ENCODE measurements at places on chromosomes 6 and 20.

DNA sequence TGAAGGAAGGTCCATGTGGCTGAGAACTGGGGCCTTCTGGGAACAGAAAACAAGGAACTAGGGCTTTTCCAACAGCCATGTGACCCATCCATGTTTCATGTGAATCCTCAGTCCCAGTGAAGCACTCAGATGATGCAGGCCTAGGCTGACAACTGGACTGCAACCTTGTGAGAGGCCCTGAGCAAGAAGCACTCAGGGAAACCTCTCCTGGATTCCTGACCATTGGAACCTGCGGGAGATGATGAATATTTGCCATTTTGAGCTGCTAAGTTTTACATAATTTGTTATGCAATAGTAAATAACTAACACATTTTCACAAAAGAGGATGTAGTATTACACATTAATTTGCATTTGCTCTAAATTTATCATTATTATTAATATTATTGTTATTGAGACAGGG, 38.4 kb upstream of the HLA-G start:
- no peak for DNase-seq

DNA sequence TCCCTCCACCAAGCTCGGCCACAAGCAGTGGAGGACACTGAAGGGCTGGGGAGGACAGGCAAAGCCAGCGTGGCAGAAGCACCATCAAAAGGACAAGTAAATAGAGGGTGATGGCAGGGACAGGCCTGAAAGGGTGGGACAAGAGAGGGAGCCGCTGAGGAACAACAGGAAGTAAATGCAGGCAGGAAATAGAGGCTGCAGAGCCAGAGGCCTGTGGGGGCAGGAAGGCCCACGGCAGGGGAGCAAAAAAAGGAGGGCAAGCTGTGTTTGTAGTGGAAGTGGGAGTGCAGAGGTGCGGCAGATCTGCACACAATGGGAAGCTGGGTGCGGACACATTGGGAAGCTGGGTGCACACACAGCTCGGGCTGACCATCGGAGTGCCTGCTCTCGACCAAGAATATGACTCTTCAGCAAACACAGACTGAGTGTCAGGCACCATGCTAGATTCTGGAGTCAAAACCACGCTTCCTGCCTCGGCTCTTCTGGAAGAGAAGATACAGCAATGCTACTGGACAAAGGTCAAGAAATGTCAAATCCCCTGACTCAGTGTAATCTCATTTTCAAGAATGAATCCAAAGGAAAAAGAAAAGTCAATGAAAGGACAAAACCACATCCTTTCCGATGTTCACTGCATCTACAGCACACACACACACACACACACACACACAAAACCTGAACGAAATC, 40.4 kb upstream of the RAB22A start:
- peak; percentile 21 for DNase-seq

GRCh38 chr6:6057442-6058053, 50.8 kb upstream of the NRN1 start:
- DNase-seq = peak; percentile 55

GRCh38 chr20:8306937-8307336, 174.9 kb downstream of the PLCB1 start:
- DNase-seq = no peak

DNA sequence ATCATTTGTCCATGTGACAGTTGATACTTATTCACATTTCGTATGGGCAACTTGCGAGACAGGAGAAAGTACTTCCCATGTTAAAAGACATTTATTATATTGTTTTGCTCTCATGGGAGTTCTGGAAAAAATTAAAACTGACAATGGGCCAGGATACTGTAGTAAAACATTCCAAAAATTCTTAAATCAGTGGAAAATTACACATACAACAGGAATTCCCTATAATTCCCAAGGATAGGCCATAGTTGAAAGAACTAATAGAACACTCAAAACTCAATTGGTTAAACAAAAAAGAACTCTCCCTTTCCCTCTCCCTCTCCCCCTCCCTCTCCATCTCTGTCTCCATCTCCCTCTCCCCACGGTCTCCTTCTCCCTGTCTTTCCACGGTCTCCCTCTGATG, 19.4 kb upstream of the EIF2S2 start:
- DNase-seq = no peak

DNA sequence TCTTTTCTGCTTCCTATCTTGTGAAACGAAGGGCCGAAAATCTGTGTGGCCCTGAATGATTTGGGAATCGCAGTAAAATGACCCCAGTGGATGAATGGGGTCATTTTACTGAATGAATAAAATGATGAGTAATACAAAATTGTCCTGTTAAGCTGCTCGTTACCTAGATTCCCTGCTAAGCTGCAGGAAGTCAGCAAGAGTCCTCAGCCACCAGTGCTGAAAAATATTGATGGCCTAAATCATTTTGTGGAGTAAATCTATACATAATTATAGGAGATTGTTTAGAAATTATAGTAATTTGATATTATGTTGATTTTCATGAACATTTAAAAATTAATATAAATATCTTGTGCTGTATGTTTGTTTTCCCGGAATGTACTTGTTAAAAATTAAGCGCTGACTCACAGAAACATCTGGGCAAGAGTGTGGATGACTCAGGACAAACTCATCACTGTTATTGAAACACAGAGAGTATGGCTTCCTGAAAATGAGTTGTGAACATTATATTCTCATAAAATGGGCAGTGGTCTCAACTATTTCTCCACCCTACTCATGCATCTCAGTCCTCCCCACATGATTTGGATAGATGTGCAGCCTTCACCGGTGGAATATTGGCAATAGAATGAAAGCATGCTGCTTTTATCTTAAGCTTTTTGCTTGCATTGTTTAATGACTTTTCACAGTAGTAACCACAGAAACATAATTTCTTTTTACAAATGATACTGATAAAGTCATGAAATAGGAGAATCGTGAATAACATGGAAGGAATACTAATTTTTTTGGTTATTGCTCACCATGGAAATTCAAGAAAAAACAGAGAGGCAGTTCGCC, 36.2 kb upstream of the RGS17 start:
- DNase-seq = peak; percentile 90

- DNase-seq = no peak
Observed at GRCh38 chr20:15339264-15339663, 1001.9 kb upstream of the FLRT3 start.

- peak; percentile 33 for DNase-seq
Observed at GRCh38 chr20:8812817-8813216, 256.1 kb upstream of the PLCB4 start.

GRCh38 chr20:60820918-60821317, 431.1 kb upstream of the CDH4 start:
- DNase-seq = no peak

GRCh38 chr6:109143191-109143590, 47.9 kb downstream of the CEP57L1 start:
- DNase-seq = no peak

- DNase-seq = no peak
Observed at GRCh38 chr6:45837541-45838200, 178.0 kb downstream of the CLIC5 start.

Measured in kidney tubule cell (primary cell).